ENCODE measurements at places on chromosomes 11 and 22.

DNA sequence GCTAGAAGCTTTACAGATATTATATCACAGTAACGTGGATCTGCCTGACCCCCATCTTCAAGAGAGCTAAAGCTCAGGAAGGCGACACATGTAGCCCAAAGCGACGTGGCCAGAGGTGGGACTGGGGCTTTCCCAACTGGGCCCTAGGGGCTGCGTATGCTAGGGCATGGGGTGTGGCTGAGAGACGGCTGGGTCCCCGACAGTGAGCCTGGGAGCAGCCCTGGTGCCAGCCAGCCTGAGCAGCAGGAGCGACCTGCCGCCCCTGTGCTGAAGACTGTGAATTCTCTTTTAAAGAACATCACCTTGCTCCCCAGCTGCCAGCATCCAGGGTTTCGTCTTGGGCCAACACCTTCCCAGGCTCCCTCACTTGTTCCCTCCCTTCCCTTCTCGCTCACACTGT, 32.9 kb upstream of the CYP2D6 start:
- DNase-seq, result no peak

DNA sequence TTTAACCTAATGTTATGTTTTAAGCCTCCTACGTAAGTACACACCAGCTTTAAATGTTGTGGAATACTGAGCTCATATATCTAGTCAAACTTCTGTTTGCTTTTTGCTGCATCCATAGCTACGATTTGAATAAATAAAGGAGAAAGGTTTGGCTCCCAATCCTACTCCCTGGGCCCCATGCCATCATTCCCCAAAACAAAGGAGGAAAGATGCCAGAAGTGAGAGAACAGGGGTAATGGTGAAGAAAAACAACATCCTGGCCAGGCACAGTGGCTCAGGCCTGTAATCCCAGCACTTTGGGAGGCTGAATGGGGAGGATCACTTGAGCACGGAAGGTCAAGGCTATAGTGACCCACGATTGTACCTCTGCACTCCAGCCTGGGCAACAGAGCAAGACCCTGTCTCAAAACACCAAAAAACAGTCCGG, 26.5 kb downstream of the SCGB1A1 start:
- DNase-seq, result no peak

- peak; percentile 29 for DNase-seq
These were observed 24.8 kb downstream of the APOL1 start for GRCh38 chr22:36277482-36278291.

GRCh38 chr11:111193924-111194490, 51.5 kb upstream of the POU2AF2 start:
- DNase-seq, result no peak

- DNase-seq, result no peak
These were observed 12.2 kb downstream of the ATG16L2 start for GRCh38 chr11:72826191-72826941.

DNA sequence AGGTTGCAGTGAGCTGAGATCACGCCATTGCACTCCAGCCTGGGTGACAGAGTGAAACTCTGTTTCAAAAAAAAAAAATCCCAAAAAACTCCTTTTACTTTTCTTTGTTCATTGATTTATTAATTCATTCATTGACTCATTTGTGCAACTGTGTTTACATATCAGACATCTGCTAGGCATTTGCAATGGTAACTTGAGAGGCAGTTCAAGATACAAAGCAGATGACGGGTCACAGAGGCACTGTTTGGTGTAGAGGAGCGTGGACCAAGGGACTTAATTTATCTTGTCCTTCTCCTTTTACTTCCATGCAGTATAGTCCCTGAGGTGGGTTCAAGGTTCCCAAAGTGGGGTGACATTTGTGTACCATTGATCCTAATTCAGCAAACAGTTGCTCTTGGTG, 71.4 kb downstream of the KIAA1671 start:
- DNase-seq, result no peak

DNA sequence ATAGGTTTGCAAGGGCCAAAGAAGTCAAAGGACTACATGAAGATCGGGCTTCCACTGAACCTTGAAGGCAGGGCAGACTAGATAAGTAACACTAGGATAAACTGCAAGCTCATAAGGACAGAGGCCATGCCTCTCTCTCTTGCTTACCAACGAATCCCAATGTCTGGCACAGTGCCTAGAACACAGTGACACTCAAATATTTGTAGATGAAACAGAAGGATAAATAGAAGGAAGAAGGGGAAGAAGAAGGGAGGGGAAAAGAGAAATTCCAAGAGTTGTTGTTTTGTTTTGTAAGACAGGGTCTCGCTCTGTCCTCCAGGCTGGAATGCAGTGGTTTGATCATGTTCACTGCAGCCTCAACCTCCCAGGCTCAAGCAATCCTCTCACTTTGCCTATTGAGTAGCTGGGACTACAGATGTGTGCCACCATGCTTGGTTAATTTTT, 26.9 kb downstream of the SIK3 start:
- DNase-seq, result no peak

GRCh38 chr11:86147004-86147403, 78.1 kb upstream of the PICALM start:
- no peak for DNase-seq

- no peak for DNase-seq
These were observed 14.8 kb downstream of the FBXO7 start for GRCh38 chr22:32489377-32489776.

GRCh38 chr22:23574877-23575276, 5.2 kb downstream of the IGLL1 start:
- DNase-seq, result no peak

DNA sequence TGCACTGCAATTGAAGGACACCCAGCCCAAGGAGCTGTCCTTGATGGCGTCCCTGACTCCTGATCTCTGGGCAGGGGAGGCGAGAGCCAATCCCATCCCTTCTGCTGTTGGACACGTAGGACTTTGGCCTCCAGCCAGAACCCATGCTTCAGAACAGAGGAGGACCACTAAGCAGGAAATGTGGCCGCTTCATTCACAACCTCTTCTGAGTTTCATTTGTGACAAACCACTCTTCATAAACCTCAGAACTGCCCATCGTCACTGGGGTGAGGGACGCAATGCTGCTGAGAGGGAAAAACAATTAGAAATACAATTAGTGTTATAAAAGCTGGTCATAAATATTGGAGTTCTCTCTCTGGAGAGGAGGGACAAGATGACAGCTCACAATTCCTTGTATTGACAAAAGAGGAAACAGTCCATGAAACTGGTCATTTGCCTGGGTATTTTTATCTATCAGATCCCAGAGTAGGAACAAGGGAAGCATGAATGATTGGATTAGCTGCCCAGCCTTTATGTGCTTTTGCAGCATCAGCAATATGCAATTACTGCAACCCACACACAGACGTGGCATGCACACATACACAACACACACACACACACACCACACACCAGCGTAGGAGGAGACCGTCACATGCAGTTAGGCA, 216.5 kb upstream of the CADM1 start:
- peak; percentile 47 for DNase-seq

DNA sequence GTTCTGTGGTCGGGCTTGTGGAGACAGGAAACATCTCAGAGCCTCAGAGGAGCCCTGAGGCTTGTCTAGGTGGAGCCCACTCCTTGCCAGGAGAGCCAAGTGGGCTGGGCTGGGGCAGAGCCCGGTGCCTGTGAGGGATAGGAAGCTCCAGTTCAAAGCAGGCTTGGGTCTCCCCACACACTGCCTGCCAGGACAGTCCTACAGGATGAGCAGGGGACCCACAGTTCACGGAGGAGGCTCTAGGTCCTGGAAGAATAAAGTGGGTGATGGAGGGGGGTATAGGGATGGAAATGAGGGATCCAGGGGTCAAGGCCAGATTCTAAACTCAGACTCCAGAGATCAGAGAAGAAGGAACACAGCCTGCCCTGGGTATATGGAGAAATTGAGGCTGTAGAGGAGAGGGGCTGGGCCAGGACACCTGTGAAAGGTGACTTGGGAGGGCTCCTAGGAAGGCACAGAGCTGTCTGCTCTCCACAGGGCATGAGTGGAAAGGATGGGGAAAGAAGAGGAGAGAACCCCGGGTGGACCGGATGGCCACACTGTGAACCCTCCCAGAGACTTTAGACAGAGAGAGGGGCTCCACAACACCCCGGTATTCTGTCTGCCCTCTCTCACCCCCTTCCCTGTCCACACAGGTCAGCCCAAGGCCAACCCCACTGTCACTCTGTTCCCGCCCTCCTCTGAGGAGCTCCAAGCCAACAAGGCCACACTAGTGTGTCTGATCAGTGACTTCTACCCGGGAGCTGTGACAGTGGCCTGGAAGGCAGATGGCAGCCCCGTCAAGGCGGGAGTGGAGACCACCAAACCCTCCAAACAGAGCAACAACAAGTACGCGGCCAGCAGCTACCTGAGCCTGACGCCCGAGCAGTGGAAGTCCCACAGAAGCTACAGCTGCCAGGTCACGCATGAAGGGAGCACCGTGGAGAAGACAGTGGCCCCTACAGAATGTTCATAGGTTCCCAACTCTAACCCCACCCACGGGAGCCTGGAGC, 7.4 kb downstream of the IGLL5 start:
- DNase-seq, result no peak

- no peak for DNase-seq
These were observed 44.3 kb upstream of the IGSF9B start for GRCh38 chr11:134001088-134001487.

- DNase-seq, result no peak
These were observed 67.1 kb downstream of the CDKN1C start for GRCh38 chr11:2818503-2818902.

DNA sequence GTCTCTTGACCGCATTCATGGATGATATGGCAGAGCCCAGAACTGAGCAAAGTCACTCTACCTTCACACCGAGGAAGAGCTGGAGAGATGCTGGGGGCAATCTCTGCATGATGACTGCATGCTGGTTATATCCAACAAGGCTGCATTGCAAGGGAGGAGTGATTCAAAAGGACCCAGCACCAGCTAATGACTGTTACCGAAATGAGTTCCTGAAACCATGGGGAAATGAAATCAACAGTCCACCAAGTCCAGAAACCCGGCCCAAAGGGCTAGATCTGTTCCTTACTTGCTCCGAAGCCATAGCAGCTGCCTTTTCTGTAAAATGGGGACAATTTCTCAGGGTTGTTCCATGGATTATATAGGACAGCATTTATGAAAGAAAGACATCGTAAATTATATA, 1.2 kb upstream of the SMIM35 start:
- DNase-seq, result no peak

DNA sequence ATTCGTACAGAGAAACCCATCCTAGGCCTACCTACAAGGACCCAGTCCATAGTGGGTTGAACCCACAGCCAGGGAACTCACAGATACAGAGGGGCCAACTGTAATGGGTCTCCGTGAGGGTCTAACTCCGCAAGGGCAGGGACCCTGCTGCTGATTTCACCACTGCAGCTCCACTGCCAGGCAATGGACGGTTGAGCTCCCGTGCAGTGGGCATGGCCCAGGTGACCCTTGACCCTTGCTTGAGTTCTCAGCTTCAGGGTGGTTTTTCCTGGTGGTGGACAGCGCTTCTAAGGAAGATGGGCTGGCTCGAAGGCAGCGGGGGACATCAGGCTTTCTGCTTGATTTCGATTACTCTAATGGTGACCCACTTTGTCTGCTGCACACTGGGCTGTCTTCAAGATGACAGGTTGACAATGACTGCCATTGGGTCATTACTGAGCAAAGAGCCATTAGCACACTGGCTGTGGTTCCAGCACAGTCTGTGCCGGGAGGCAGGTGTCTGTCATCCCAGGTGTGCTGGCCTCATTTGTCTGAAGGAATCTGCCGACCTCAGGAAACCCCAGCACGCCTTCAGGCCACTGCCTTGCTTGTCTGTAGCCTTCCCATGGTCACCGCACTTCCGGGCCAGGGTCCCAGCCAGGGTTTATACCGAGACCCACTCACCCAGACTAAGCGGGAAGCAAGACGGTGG, 3.7 kb upstream of the GAL start:
- no peak for DNase-seq

DNA sequence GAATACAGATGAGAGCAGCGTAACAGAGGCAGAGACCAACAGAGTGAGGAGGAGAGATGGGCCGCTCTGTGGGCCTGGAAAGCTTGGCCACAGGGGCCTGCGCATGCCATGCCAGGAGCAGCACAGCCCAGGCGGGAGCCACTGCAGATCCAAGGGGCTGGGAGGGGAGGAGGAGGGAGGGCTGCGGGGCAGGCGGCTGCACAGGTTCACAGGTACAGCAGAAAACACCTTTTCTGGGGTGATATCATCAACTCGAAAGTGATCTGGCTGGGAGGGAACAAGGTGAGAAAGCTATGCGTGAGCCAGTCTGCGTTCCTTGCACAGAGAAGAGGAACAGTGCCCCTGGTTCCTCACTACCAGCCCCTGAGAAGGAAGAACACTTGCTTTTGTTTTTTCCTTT, 14.8 kb downstream of the VPS37C start:
- DNase-seq, result no peak

- peak; percentile 90 for DNase-seq
These were observed at the start of gene CERK for GRCh38 chr22:46737976-46738646. Gene CERK, minus strand, starts transcription at chr22:46738252. Its CDS starts 104 bp downstream, at chr22:46738148.

GRCh38 chr11:29008481-29008880, 900.3 kb downstream of the METTL15 start:
- DNase-seq, result no peak

DNA sequence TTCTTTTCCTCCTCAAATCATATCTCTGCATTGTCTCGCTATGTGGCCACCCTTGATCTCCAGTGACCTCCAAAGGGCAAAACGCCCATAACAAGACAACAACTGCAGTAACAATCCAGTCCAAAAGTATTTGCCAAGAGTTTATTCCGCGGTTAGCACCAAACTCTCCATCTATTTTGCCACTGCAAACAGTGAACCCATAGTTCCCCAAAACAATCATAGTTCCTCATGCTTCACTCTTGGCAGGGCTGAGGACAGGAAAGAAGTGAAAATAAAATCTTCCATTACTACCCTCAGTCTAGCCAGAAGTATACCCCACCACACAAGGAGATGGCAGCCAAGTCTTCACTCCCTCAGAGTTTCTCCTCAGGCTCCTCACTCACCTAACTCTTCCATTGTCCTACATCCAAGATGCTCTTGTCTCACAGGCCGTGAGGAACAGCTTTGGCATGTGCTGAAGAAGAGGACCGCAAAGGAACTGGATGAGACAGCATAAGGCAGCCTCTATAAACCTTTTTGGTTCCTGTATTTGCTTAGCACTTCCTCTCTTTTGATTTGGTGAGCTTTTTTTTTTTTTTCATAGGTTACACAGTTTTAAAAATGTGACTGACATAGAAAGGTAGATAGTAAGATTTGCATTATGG, at the start of gene LPXN:
Gene LPXN, minus strand, starts transcription at position 480 of the 644 bp plus-strand sequence. Its CDS starts 84 bp downstream, at position 396.
- no peak for DNase-seq

DNA sequence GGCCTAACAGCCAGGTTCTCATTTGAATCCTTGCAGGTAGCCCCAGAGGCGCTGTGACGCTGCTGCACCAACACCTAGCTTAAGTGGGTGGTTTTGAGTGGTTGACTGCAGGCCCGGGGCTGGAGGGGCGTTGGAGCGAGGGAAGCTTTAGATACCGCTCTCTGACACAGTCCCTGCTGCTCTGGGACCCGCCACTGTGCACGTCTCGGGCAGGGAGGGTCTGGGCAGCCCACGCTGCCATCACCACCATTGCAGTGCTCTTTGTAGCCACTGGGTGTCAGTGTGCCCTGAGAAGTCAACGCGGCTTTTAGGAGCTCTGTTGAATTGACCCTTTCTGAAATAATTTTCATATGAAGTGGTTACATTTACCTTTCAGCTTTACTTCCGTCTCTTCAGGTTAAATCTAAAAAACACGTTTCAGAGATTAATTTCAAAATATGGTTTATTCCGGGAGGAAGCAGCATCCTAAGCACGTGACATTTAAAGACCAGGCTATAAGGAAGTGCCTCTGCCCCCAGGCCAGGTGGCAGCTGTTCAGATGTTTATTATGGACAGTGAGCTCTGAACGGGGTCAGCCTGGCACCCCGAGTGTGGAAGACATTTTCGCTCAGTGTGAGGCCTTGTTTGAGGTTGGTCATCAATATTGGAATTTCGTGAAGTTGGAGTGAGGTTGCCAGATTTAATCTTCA, 30.9 kb upstream of the PARVB start:
- DNase-seq, result peak; percentile 38

GRCh38 chr11:31810779-31811647, at the start of gene PAX6:
Gene PAX6, minus strand, starts transcription at chr11:31811322. Its CDS starts 4,911 bp downstream, at chr11:31806411.
- no peak for DNase-seq

Measured in left lung (tissue), 14 donors.